ENCODE measurements at places on chromosomes 6 and 20.

- DNase-seq = no peak
Measured at GRCh38 chr6:2247664-2248063, 2.3 kb upstream of the GMDS start.

GRCh38 chr6:164106345-164106769 is 691.8 kb downstream of the QKI start:
- peak; percentile 44 for DNase-seq

GRCh38 chr6:152170702-152171667 is 363.5 kb downstream of the ESR1 start:
- peak; percentile 60 for DNase-seq

DNA sequence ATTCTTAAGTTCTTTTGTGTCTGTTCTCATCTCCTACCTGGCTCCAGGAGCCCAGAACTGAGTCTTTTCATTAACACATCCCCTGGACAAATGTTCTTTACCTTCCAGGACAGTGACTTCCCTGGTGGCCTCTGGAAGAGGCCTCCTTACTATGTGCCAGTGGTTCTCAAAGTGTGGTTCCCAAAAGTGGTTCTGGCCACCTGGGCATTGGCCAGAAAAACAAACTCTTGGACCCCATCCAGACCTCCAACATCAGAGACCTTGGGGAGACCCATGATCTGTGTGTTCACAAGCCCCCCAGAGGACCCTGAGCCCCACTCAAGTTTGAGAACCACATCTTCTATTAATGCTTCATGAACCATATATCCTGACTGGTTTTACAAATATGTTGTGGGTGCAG is 7.2 kb upstream of the VSX1 start:
- no peak for DNase-seq

DNA sequence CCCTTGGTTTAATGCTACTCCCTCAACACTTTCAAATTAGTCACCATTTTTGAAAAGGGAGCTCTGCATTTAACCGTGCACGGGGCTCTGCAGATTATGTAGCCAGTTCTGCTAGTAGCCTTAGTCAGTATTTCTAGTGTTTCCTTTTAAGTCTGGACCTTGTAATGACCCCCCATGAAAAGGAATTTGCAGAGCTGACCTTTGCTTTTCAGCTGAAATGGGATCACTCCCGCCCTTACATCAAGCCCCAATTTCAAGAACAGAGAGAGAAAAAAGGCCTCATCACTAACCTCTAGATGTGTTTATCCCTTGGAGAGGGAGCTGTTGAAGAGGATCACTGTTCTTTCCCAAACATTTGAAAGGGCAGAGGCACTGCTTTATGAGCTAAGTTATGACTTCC is 490.7 kb upstream of the BTBD3 start:
- no peak for DNase-seq

DNA sequence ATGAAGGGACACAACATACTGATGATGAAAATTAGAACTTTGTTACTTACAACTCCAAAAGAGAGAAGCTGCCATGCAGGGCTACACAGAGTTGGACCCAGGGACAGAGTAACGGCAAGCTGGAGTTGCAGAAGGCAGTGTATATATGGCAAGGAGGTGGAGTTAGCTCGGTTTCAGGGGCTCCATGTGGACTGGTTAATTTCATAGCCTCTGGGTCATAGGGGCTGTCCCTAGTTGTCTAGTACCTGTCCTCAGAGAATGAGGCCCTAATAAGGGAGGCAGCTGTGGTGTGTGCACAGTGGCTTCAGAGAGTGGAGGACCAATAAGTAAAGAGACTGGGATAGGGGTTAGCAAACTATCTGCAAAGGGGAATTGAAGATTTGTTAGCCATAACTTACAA is 7.9 kb upstream of the ZSCAN12 start:
- no peak for DNase-seq

DNA sequence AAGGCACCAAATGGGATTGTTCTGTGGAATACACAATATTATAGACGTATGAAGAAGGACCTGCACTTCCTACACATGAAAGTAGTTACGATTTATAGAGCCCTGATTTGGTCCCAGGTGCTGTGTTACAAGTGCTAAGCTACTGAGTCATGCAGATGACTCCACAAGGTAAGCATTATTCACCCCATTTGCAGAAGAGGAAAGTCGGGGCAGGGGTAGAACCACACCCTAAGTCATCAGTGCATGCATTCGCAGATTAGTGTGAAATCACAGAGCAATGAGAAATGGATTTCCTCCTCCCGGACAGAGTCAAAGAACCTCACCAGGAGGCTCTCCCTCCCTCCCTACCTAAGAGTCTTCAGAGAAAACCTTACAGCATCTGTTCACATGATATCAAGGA is 279.5 kb downstream of the LRFN2 start:
- DNase-seq = no peak

- DNase-seq = peak; percentile 50
Measured at GRCh38 chr6:35178932-35179832, 34.6 kb upstream of the SCUBE3 start.

GRCh38 chr6:4687656-4687988 is 88.6 kb upstream of the CDYL start:
- no peak for DNase-seq

DNA sequence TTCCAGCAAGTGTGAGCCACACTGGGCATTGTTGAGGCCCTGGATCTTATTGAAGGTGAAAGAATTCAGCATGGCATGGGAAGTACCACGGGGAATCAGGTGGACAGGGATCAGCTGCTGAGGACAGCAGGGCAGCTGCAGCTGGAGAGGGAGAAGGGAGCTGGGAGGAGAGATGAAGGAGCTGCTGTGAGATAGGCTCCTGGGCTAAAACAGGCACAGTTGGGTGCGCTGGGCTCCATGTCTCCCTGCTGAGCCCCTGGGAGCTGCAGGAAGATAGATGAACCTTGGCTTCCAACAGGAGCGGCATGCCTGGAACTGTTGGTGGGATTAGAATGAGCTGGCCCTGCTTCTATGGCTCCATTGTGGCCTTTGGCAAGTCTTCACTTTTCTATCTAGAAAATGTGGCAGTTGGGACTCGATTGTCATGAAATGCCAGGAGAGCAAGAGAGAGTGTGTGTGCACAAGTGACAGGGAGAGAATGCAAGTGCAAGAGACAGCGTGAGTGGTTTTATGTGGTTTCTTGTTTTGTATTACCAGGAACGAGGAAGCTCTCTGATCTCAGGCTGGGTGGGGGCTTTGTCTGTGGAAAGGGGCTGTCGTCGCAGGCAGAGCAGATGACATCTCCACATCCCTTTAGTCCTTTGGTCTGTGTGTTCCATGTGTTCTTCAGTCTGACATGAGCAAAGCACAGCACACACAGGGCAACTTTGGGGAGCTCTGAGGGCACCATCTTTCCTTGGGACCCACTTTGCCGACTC is 20.4 kb downstream of the SNPH start:
- DNase-seq = no peak

DNA sequence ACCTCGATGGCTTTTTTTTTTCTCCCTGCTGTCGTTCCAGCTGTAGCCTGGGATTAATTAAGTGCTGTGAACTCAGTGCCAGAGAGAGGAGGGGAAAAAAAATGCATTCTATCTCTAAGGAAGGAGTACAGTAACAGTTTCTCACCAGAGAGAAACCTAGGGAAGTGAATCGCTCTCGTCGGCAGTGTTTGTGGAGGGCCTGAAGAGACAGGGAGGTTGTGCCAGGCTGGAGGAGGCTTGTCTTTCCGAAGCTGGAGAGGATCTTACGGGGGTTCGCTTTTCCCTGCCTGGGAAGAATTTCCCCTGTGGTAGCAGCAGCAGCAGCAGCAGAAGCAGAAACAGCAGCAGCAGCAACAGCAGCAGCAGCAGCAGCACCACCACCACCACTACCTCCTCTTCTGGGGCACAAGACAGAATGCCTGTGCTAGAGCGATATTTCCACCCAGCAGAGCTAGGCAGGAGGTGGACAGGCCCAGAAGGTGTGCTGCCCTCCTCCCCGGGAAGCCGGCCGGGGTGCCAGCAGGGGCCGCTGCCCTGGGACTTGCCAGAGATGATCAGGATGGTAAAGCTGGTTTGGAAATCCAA is 186.5 kb downstream of the PDE7B start:
- DNase-seq = no peak

DNA sequence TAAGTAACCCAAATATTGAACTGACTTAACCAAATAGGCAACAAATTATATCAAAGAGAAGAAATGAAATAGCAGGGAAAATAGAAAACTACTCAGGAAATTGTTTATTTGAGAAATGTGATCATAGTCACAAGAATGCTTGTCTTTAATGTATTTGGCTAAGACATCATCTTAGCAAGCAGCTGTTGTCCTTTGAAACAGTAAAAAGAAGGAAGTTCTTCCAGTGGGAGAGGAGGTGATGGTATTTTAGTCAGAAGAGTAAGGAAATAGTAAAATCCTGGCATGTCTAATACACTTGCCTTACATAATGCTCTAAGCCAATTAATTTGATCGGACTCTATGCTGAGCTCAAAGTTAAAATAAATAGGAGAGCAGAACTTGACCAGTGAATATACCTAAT is 126.5 kb downstream of the EPM2A start:
- DNase-seq = no peak

- peak; percentile 35 for DNase-seq
Measured at GRCh38 chr6:25404693-25405169, 125.6 kb downstream of the CARMIL1 start.

- DNase-seq = no peak
Measured at GRCh38 chr6:136158971-136159370, 91.1 kb downstream of the MTFR2 start.

DNA sequence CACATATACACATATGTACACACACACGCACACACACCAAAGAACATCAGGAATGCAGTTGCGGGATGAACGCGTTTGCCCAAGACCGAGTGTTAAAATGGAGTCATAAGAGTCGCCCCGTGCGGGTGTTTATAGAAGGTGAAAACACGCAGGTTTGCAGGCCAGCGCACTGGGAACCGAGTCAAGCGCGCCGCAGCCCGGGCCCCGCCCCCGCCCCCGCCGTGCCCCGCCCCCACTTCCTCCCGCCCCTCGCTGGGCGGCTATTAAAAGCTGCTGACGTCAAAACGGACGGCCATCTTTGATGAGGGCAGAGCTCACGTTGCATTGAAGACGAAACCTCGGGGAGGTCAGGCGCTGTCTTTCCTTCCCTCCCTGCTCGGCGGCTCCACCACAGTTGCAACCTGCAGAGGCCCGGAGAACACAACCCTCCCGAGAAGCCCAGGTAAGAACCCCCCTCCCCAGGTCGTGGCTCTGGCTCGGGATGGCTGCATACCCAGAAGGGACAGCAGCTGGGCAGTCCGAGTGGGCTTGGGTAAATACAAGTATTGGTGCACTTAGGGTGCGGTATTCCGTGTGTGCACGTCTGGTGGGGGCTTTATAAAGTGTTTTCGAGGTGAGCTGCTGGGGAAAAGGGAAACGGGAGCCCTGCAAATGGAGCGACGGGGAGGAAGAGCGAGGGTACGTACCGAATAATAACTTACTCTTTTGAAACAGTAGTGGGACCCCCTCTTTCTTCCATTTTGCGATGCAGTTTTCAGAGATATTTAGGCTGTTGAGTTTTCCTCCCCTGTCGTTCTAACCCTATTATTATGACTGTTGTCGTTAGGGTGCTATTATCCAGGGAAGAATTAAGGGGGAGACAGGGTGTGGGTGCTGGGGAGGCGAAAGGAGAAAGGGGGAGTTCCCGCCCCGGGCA is at the start of gene SNAP25:
Gene SNAP25 (plus strand): TSS at position 295 of the 916 bp plus-strand sequence. CDS start 56,662 bp downstream, outside the sequence.
- peak; percentile 55 for DNase-seq

DNA sequence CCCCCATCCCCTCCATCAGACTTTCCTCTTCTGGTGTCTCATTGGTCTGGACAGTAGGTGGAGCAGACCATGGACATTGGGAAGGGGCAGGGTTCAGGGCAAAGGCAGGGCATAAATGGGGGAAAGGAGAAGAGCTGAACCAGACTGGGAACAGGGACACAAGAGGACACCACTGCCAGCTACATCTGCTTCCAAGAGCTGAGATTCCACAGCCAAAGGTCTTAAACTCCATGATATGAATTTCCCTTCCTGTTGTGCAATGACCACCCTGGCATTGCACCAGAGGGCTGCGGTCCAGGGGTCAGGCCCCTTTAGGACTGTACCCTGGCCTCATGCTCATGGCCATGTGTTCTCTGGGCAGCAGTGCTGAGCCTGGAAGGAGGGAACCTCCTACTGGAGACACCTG is 137.9 kb downstream of the MAFB start:
- no peak for DNase-seq

- peak; percentile 48 for DNase-seq
Measured at GRCh38 chr20:21228511-21228910, 74.6 kb upstream of the XRN2 start.

DNA sequence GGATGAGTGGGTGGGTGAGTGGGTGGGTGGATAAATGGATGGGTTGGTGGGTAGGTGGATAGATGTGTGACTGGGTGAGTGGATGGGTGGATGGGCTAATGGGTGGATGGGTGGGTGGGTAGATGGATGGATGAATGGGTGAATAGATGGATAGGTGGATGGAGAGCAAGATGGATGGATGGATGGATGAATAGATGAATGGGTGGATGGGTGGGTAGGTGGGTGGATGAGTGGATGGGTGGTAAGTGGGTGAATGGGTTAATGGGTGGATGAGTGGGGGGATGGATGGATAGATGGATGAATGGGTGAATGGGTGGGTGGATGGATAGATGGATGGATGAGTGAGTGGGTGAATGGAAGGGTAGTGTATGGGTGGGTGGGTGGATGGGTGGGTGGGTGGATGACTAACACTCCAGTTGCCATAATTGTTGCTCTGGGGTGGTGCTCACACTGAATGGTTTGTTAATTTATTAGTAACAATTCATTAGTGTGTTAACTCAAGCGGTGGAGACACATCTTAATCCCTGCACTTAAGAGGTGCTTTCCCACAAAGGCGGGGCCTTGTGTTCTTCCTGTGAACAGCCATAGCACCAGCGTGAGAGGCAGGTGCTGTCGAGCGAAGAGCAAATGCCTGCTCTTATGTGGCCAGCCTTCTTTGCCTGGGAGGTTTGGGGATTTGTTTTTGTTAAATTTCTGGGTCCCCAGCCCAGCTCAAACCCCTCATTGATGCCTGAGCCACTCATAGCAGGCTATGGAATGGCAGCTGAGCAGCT is 4.9 kb upstream of the APCDD1L start:
- DNase-seq = no peak

DNA sequence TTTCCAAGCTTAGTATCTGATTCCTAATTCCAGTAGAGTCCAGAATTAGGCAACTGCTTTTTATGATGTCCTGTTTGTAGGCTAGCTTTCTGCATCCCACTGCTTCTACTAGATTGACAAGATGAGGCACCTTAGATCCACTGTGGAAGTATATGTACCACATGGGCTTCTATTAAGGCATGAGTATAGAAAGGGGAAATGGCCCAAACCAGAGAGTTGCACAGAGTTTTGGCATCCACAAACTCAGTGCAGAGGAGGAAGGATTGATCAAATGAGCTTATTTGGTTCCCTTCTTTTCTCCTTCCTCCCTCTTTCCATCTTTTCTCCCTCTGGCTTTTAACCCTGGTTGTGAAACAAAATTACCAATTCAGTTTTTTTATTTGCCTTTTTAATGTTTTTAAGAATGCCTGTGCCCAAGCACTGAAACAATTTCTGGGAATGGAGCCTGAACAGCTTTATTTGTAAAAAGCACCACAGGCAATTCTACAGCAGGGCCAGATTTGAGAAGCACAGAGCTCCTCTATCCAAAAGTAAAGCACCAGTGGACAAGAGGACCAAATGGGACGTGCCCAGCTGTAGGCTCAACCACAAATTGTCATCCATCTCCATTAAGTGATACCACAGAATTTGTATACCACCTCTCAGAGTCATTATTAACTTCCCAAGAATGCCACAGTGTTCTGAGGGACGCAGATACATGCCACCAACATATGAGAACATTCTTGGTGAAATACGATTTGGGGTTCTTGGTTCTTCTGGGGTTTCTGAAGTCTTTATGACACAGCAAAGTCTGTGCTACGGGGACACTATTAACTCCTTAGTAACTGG is 969.1 kb downstream of the KIF16B start:
- no peak for DNase-seq

GRCh38 chr6:593907-594212 is 63.0 kb downstream of the HUS1B start:
- no peak for DNase-seq
